ENCODE measurements at places on chromosomes 6 and 20. TPM values are rescaled to one million over a fixed set of nuclear protein-coding genes. Genes with fewer than 3 reads are reported as not detected.

DNA sequence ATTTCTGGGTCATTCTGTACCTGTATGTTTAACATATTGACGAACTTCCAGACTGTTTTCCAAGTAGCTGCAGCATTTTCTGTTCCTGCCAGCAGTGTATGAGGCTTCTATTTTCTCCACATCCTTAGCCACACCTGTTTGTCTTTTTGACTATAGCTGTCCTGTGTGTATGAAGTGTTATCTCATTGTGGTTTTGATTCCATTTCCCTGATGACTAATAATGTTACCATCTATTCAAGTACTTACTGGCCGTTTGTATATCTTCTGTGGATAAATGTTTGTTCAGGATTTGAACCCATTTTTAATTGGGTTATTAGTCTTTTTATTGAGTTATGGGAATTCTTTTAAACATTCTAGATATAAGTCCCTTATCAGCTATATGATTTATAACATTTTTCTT lies 95.2 kb downstream of the JAG1 start:
- no peak for DNase-seq

DNA sequence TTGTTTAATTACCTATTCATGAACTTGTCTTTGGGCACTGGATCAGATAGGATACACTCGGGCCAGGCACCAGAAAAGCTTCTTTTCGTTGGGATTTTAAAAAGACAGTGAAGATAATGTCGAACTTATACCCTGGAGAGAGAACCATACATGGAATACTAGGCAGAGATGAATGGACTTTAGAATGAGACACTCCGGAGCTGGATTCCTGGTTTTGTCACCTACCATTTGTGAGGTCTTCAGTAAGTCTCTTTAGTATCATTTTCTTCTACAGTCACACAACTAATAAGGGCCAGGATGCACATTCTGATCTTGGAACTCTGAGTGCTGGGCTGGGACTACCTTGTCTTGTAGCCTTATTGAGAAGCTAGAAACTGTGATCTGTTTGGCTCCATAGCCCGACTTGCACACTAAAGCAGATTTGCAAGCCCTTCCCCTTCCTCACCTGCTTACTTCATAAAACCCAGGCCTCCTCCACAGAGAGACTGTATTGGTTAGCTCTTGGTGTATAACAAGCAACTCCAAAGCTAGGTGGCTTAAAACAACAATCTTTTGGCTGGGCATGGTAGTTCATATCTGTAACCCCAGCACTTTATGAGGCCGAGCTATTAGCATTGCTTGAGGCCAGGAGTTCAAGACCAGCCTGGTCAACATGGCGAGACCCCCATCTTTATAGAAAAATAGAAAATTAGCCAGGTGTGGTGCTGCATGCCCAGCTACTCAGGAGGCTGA lies 7.4 kb upstream of the IFT52 start:
- no peak for DNase-seq

C6orf132 gene
- 1.3 TPM for total RNA-seq

GRCh38 chr6:105593056-105593690 lies 190.3 kb upstream of the PREP start:
- no peak for DNase-seq

- DNase-seq, result no peak
These were observed 111.3 kb downstream of the FAM120B start for GRCh38 chr6:170417881-170418280.

DNA sequence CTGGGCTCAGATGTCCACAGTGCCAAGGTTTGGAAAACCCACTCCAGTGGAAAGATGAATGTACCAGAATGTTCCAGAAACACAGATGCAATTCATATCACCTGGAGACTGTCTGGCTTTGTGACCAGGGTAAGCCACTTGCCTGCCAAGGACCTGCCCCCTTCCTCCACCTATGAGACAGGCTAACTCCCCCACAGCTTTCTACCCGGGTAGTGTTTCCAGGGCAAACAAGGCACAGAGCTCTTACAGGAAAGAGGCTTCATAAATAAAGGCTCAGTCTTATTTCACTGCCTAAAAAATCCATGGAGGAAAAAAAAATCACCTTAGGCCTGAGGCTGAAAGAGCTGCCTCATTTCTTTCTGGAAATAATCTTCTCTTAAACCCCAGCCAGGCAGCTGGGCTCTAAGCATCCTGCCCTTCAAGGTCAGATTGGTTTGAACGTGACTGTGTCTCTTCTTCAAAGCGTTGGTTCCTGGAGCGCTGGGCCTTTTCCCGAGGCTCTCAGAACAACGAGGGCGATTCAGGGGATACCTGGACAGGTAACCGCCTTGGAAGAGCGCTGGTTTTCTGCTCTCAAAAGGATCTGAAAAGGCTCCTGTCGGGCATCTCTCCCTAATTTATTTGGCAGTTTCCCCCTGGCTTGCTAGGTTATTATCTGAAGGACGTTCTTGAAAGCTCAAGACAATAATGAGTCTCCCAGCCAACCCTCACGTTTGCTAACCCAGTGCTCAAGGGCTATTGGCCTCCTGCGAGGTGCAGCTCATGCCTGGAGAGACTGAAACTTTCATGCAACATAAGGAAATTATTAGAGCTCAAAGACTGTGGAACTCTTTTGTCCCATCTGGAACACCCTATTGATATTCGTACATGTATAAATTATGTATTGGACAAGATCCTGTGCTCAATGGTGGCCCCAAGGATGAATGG lies 199.2 kb upstream of the PMEPA1 start:
- DNase-seq, result no peak

- DNase-seq, result no peak
These were observed 1.4 kb upstream of the SCRT2 start for GRCh38 chr20:676967-677366.

DNA sequence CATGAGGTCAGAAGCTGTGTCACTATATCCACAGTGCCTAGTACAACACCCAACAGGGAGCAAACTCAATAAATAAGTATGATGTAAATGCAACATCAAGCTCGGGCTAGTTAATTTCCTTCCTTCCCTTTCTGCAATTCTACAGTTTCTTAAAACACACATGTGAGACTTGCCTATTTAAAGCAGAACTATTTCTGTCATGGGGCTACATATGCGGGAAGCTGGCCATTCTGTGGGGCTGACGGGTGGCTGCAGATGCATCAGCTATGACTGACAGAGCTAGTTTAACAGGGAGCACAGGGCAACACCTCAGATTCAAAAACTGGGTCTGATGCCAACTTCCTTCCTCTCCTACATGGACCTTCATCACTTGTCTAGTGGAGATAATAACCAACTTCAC lies 118.1 kb upstream of the ENPP5 start:
- no peak for DNase-seq

DNA sequence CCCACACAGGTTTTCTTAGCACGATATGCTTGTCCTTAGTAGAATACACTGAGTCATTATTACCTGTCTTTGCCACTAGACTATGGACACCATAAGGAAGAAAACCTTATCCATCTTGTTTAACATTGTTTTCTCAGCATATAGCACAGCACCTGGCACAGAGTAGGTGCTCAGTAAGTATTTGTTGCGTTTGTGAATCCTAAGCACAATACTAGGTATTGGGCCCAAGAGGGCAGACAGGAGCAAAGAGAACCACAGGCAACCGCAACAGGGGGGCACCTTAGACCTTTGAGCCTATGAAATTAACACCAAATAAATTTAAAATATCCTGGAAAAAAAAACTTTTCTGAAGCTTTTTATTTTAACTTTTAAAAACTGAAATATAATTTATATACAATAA lies 3.7 kb upstream of the NCOA6 start:
- DNase-seq, result no peak

GRCh38 chr6:169866140-169866534 lies 114.7 kb downstream of the ERMARD start:
- DNase-seq, result peak; percentile 72

DNA sequence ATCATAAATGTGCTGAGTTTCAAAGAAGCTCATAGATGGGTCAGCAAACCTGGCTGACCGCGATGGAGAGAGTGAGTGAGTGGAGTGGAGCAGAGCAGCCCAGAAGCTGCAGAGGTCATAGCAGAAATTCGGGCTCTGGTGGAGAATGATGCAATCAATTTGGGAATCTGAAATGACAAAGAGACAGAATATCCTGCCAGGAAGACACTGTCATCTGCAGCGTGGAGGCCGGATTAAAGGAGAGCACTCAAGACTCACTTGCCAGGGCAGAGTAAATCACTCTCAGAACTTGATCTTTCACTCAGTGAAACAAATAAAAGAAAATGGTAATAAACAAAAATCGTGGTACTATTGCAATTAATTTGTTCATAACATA lies 109.6 kb upstream of the RREB1 start:
- no peak for DNase-seq

ETV7 gene
- total RNA-seq, result 0.29 TPM

DNA sequence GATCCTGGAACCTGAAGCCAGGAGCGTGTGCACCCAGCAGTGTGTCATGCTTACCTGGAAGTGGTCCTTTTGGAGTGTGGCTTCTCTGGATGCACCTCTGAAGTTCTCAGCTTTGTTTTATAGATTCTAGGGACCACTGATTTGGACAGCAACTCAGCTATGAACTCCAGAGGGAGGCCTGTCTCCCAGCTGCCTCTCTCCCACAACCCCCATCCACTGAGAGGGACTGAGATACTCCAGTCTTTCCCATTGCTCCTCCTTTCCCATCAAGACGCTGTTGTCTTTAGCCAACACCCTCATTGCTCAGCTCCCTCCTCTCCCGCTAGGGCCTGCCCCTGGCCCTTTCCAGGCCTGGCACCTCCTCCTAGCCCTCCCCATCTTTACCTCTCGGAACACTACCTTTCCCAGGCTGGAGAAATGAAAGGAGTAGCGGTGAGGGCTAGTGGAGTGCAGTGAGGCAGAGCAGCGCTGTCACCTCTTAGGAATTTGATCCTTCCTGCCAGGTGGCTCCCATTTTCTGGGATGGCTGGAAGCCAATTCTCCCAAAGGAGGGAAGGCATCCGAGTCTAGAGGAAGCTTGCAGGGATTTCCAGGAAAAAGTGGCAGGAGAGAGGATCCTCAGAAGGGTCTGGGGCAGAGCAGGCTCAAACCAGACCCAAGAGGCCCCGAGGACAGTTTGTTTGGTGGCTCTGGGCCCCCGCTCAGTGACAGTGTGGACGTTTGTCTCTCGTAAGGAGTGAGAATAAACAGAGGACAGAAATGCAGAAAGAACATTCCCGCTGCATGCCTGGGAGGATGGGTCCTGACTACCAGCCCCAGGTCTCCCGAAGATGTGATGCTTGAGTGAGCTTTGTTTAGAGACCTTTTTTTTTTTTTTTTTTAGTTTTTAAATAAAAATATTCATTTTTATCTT lies at the start of gene LRRN4:
LRRN4 (minus strand) TSS at position 285 of the 913 bp plus-strand sequence. CDS start 1,261 bp downstream, outside the sequence.
- no peak for DNase-seq

DNA sequence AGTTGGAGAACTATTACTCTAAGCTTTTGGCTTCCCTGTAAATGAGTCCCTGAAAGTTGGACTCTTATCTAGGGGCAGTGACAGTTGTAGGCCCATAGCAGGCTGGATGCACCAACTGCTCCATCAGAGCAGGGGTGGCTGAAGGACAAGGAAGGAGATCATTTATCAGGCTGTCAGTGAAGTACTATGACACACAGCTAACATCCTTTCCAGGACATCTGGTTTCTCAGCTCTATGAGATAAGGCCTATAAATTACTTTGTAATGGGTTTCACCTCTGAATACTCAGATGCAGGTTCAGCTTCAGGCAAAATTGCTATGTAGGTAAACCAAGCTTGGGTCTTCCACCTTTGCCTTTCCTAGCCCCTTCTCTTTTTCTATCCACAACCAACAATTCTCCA lies 468.5 kb downstream of the KIF16B start:
- DNase-seq, result no peak

DNA sequence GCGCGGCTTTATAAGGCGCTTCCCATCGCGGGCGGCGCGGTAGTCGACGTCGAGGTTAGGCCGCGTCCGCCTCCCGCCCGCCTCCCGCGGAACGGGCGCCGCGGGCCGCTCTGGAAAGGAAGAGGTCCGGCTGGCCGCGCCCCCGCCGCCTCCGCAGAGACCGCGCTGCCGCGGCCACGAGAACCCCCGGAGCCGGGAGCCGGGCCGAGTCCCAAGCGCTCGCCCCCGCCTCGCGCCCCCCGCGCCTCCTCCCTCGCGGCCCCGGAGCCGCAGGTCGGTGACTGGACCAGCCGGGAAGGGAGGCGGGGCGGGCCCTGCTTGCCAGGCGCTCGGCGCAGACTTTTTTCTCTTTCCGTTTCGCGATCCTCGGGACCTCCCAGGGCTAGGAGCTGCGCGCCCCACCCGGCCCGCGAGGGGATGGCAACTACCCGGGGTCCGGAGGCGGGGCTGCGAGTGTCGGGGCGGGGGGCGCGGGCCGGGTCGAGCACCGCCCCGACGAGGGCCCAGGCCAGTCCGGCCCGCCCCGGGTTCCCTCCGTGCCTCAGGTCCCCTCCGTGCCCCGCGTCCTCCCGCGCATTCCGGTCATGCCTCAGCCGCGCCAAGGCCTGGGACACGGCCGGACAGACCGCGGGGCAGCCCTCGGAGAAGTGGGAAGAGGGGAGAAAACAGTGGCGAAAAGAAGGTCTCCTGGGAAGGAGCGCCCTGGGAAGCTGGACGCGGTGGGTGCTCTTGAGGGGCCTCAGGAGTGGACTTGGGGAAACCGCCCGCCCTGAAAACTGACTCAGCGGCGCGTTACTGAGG lies 417 bp upstream of the PXDC1 start:
- DNase-seq, result peak; percentile 97

- DNase-seq, result no peak
These were observed 300.9 kb downstream of the SLC35F1 start for GRCh38 chr6:118207947-118208346.

- no peak for DNase-seq
These were observed 28.3 kb downstream of the LINC00237 start for GRCh38 chr20:21077809-21078345.

GRCh38 chr6:162108041-162108440 lies 619.5 kb downstream of the PRKN start:
- DNase-seq, result no peak

CCN6 gene
- not detected for total RNA-seq

IL17F gene
- not detected for total RNA-seq

- DNase-seq, result no peak
These were observed 45.9 kb upstream of the CSE1L start for GRCh38 chr20:48999890-49000870.

DNA sequence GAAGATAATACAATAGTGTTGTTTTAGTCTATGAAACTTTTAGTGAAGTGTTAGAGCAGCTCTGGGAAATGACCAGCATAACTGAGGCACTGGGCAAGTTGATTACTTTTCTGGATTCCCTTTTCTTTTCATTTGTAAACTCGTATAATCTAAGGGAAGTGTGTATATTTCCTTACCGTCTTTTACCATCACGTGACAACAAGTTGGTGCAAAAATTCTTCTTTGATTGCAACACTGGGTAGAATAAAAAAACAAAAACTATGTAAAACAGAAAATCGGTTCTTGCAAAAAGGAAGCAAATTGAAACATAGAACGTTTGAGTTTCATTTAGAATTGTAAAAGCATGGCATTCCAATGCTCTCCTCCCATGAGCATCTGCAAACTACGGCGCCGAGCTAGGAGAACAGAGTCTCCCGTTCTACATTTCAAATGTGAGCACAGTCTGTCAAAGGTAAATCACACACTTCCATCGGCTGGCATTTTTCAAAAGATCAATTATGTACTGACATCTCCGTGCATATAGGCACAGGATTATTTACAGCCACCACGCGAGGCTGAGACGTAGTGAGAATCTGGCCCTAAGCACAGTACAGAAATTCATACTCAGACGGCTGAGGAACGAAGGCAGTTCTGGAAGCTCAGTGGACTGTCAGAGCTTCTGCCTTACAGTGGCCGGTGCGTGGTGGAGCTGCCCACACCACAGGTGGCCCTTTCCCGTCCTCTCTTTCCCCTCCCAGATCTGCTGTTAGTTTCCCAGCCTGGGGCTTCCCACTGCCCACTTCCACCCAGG lies 314.0 kb downstream of the BMP7 start:
- DNase-seq, result no peak

GRCh38 chr6:127938701-127939100 lies 37.8 kb upstream of the THEMIS start:
- DNase-seq, result no peak

- no peak for DNase-seq
These were observed 58.5 kb downstream of the SUN5 start for GRCh38 chr20:32945710-32946221.

Data from mesenteric fat pad (tissue), 1 donor.